Glutamatergic neuron (in vitro differentiated cells): ENCODE measurements at places on chromosomes 16 and 17. TPM values are rescaled to one million over a fixed set of nuclear protein-coding genes. Genes with fewer than 3 reads are reported as not detected.

GRCh38 chr16:47049901-47050583, 76.6 kb upstream of the DNAJA2 start:
- no peak for DNase-seq

The OMG gene
- total RNA-seq: not detected

DNA sequence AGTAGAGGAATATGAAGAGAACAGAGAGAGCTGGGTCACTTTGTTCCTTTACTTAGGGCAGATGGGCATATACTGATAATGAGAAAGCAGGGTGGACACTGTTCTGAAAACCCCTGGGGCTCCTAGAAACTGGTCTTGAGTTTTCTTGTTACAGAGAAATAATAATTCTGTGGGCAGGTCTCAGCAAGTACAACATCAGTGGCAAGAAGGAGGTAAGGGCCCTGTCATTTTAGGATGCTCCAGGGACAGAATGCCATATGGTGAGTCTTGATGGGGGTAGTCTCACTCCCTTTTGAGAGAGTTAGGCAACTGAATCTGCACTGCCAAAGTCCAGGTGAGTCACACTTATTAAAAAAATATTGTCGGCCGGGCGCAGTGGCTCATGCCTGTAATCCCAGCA, 102.3 kb downstream of the KCNJ2 start:
- no peak for DNase-seq

The OR4D1 gene
- not detected for total RNA-seq

DNA sequence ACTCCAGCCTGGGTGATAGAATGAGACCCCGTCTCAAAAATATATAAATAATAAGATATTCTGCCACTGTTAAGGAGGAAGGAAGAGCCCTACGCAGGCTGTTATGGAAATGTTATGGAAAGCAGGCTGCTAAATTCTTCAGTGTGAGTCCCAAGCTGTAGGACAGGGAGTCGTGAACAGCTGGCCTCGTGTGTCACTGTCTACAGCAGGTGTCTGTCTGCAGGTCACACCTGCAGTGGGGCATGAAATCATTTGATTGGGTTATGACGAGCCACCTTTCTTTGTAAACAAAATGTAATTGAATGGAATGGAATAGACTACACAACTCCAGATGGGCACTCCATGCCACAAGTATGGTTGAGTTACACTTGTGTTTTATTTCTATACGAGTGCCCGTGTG, 15.6 kb upstream of the LITAF start:
- DNase-seq: no peak

The NHLRC4 gene
- 3.4 TPM for total RNA-seq

- no peak for DNase-seq
Observed at GRCh38 chr16:20175358-20175757, 101.7 kb upstream of the GPR139 start.

DNA sequence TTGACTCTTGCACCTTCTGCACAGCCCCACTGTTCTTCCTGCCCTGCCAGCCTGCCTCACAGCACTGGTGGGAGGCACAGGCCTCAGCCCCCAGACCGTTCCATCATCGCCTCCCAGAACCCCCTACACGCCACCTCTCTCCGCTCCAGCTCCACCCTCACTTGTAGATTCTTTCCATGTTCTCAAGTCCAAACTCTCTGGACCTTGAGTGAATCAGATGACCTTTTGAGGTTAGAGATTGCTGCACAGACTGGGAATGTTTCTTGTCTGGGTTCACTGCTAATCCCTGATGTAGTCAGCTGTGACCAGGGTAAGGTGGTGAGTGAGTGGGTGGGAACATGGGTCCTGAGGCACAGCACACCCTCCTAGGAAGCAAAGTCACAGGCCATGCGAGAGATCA, 272.4 kb downstream of the IRF8 start:
- no peak for DNase-seq

DNA sequence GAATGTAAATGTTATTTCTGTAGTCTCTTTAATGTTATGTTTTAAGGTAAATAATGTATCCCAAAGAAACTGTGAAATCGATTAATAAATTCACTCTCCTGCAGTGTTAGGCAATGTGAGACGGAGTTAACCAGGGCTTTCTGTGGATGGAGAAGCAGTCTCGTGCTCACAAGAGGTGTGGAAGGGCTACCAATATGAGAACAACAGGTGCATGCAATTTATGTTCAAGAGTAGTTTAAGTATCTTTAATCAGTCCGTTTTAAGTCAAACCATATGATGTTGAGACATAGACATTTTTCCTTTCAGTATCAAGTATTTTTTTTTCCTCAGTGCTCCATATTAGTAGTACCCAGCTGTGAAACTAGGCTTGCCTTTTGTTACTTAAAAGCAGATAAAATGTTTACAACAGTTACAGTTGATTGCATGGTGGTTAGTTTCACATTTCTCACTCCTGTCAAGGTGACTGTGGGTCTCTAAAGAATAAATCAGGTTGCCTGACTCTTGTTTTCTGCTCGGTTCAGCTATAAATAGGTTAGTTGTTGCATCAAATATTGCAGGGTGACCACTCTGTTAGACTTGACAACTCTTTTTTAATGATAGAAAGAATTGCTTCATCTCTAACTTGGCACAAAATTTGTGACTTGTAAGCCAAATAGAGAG, 54.4 kb downstream of the COX10 start:
- no peak for DNase-seq

GRCh38 chr16:77763994-77764393, 24.4 kb upstream of the VAT1L start:
- no peak for DNase-seq

DNA sequence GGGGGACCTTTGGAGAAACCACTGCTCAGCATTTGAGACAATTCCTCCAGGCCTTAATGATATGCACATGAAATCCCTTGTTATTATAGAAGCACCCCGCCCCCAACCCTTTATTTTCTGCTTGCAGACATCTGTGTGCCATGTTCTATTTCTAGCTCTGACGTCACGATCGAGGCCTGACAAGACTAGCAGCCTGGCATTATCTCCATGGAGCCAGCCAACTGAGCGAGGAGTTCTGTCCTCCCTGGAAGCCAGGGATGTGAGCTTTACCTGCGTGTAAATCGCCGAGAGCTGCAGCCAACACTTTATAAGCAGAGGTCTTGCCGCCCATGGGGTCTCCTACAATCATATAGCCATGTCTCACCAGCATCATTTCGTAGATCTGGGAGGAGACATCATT, 116.9 kb downstream of the DNAH3 start:
- no peak for DNase-seq

The BICDL2 gene
- not detected for total RNA-seq

The KRTAP9-6 gene
- not detected for total RNA-seq

The CDH11 gene
- 2.6 TPM for total RNA-seq

The KRTAP3-1 gene
- total RNA-seq: not detected

DNA sequence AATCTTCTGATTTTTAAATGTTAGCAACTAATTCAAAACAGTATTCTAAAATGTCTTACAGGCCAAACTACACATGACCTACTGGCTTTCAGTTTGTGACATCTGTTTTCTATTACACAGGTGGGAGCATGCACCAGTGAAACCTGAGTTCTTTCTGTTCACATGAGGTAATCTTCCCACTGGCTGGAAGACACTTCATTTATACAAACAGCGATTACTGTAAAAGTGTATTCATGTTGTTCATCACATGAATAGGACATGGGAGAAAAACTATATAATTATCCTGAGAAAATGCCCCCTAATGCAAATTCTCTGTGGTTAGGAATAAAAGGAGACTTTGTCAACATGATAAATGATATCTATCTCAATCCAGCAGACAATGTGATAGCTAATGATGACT, 11.1 kb upstream of the PIK3R5 start:
- DNase-seq: no peak

DNA sequence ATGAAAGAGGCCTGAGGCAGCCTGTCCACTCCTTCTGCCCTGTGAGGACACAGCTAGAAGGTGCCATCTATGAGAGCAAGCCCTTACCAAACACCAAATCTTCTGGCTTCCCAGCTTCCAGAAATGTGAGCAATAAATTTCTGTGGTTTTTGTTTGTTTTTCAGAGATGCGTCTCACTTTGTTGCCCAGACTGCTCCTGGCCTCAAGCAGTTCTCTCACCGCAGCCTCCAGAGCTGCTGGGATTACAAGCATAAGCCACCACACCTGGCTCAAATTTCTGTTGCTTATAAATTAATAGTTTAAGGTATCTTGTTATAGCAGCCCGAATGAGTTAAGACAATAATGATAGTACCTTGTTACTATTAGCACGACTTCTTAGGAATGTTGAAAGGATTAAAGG, 12.5 kb upstream of the SLC16A11 start:
- no peak for DNase-seq

GRCh38 chr16:64712026-64712425, 409.8 kb downstream of the CDH11 start:
- no peak for DNase-seq

DNA sequence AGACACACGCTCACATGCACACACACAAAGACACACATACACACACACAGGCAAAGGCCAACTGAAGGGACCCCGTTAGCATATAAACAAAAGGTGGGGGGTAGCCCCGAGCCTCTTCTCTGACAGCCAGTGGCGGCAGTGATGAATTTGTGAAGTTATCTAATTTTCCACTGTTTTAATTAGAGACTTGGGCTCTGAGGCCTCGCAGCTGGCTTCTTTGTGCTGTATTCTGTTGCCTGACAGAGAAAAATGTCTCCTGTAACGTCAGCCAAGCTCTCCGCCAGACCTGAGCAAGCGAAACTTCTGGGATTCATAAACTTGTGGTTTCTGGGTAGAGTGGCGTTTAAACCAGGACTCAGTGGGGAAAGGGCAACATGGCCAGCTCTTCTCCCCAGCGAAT, 113.9 kb upstream of the FOXF1 start:
- DNase-seq: no peak

The COG7 gene
- total RNA-seq: 12.7 TPM

The CCL7 gene
- total RNA-seq: not detected

The TVP23A gene
- total RNA-seq: 8.4 TPM

DNA sequence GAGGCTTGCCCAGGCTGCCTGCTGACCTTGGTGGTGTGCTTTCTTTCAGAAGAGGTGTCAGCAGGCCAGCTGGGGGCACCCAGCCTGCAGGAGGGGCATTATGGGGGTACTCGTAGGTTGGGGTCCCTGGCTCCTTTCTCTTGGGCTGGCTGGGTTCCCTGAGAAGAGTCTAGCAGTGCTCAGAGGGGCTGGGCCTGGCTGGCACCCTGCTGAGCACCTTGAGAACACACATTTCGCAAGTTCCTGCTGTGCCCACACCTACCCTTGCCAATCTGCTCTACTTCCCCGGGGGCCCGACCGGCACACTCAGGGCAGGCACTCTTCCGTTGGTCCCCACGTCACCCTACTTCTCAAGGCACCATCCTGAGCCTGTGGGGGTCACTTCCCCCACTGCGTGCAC, 5.1 kb downstream of the CEMP1 start:
- DNase-seq: no peak

DNA sequence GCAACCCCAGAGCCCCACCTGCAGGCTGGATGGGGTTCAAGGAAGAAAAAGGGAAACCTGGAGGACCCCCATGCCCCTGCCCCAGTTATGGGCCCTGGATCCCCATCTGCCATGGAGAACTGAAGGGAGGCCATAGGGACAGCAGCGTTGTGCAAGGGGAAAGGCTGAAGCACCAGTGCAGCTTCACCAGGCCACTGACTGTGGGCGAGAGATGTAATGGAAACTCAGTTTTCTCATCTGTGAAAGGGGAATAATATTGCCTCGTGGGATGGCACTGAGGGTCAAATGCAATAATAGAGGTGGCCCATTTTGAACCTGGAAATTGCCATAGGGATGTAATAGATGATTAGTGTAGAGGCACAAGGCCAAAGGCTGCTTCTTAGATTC, 9.9 kb upstream of the TSPOAP1 start:
- no peak for DNase-seq

The GALR2 gene
- total RNA-seq: 3.3 TPM

DNA sequence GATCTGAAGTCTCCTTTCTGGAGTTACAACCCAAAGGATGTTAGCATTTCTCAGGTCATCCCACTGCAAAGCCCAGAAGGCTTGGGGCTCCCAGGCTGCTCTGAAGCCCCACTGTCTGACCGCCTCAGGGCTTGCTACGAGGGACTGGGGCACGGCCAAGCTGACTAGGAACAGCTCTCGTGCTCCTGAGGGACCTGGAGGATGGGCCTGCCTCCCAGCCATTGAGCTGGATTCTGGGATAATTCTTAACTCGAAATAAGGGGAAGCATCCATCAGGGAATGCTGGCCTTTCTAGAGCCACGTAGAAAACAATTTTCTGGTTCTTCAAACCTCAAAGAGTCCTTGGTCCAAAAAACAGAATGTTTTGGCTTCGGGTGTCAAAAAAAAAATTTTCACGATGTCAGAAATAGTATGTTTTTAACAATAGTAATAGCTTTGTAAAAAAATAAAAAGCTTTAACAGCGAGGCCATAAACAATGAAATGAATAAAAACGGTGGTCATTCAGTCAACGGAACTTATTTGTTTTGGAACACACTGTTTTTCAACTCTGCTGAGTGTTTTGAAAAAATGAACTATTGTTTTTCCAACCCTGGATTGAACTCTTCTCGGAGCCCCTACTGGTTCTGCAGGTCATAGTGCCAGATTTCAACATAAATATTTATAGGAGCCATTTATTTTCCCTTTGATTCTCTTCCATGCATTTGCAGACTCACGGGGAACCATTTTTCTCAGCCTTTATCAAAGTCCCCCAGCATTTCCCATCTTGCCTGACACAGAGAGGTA, 16.4 kb upstream of the HERPUD1 start:
- peak; percentile 26 for DNase-seq

The ACAP1 gene
- not detected for total RNA-seq

- DNase-seq: no peak
Observed at GRCh38 chr17:34133350-34133749, 121.7 kb upstream of the CCL2 start.

The WFIKKN1 gene
- 61.9 TPM for total RNA-seq

The CD7 gene
- 0.27 TPM for total RNA-seq

DNA sequence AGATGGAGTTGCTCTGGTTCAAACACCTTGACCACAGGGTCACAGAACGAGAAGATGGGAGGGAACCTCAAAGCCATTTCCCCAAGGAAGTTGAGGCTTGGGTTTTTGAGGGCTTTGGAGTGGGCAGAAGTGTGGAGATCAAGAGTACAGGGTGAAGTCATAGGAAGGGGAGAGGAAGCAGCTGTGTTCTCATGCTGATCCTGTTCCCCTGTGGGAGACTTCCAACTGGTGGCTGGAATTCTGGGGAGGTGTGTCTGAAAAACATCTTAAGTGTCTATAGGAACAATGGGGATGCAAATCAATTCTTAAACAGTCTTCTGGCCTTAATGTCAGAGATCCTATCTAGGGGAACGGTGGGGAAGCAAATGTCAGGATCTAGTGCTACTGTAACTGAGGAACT, 38.8 kb upstream of the HSBP1 start:
- no peak for DNase-seq

The TMED6 gene
- total RNA-seq: not detected

GRCh38 chr17:1120596-1121441, 59.0 kb downstream of the ABR start:
- no peak for DNase-seq

GRCh38 chr17:75845058-75845711, 981 bp upstream of the UNC13D start:
- DNase-seq: peak; percentile 84

GRCh38 chr17:37701496-37701898, 43.4 kb downstream of the HNF1B start:
- DNase-seq: no peak
